ENCODE measurements at places on chromosomes 7 and 10.

DNA sequence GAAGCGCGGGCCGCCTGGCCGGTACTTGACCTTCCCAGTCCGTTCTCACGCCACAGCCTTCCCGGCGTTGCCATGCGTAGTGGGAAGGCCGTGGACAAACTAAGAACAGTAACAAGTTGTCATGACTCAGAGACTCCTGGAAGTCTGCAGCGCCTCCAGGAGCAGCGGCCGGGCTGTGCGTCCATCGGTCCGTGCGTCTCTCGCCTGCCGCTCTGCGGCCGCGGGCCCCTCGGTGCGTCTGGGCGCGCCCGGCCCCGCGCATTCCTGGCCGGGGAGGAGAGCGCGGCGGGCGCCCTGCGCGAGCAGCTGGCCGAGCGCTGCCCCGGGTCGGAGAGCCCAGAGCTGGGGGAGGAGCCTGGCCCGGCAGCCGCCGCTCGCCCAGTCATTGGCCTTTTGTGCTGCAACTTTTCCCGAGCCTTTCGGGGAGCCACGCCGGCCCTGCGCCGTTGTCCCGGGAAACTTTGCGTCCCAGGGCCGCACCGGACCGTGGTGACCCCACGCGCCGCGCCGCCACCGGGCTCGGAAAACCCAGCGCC lies 123.7 kb downstream of the TACC2 start:
- peak; percentile 96 for DNase-seq

- no peak for DNase-seq
Measured at GRCh38 chr7:137846549-137846826, 286 bp downstream of the DGKI start.

DNA sequence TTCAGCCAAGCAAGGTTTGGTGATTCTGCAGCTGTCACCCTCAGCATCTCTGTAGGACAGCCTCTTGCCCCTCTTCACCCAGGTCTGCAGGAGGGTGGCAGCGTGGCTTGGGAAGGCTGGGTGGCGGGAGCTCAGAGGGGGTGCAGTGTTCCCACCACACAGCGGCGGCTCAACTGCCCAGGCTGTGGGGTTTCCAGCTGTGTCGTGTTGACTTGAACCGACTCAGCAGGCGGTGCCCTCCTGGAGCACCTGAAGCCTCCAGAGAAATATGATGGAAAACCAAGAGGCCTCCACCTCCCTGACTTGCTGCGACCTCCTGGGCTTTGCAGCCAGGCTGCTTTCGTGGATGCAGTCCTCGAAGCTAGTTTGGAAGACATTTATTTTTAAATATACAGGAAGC lies 68.0 kb upstream of the KLF6 start:
- DNase-seq: no peak

GRCh38 chr10:79248341-79249185 lies 98.7 kb upstream of the PPIF start:
- no peak for DNase-seq
